Sigmoid colon (tissue), 7 donors: ENCODE measurements at places on chromosomes 4 and X. TPM values are rescaled to one million over a fixed set of nuclear protein-coding genes. Genes with fewer than 3 reads are reported as not detected.

VCX gene
- total RNA-seq: not detected

FGF13 gene
- total RNA-seq: 9.6 TPM

CT45A5 gene
- total RNA-seq: not detected

TLL1 gene
- 4.9 TPM for total RNA-seq

ATP2B3 gene
- 0.36 TPM for total RNA-seq

ADGRA3 gene
- total RNA-seq: 58.9 TPM

ARMCX5 gene
- total RNA-seq: 6.0 TPM

UGT2B15 gene
- total RNA-seq: not detected

MBNL3 gene
- total RNA-seq: 5.7 TPM
